CD14-positive monocyte (primary cell): ENCODE measurements at places on chromosomes 2 and 18.

DNA sequence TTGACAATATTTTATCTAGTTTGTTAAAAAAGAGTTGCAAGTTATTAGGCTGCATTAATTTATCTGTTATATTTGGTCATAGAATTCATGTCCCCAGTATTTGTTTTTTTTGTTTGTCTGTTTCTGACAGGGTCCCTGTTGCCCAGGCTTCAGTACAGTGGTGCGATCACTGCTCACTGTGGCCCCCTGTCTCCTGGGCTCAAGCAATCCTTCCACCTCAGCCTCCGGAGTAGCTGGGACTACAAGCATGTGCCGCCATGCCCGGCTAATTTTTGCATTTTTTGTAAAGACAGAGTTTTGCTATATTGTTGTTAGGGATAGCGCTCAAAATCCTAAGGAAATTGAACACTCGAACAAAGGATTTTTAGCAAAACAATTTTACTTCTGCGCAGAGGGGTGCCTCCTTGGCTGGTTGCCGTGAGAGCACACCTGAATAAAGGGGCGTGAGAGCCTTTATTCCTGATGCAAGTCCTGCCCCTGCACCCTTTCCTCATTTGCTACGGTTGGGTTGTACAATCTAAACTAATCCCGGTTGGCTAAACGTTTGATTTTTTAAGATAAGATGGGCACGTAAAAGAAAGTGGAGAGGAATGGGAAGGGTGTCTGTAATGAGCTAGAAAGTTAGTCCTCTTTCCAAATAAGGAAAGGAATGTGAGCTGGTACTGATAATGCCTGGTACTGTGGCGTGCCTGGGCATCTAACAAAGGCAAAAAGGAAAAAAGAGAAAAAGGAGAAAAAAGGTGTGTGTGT, 65.5 kb downstream of the COMMD1 start:
- DNase-seq, result no peak

- DNase-seq, result no peak
Observed at GRCh38 chr18:42038936-42039335, 83.9 kb downstream of the PIK3C3 start.

DNA sequence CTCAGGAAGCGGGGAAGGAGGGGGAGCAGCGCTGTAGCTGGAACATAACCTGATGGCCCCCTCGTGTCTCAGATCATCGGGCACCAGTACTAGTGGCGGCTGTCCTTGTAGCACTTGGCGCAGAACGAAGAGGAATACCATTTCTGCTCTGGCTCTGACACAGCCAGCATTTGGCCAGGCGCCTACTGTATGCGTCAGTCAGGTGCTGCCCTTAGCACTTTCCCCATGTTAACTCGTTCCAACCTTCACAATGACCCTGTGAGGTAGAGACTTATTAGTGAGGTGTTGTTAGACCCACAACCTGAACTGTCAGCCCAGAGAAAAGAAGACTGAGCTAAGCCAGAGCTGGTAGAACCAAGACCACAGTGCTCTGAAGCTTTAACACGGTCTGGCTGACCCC, 47.7 kb upstream of the EML6 start:
- no peak for DNase-seq

DNA sequence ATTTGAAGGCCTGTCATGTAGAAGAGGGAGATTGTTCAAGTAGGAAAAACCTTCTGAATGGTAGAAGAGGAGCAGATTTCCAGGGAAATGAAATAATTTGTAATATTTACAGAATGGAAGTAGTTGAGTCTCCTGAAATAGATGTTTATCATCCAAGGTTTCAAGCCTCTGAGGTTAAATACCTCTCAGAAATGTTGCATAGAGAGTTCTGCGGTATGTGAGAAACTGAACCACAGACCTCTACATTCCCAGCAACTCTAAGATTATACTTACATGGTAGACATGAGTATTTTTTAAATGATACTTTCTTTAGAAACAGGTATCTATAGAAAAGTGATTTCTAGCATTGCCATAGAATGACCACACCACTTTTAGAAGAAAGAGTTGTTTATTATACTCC, 379.8 kb upstream of the FANCL start:
- DNase-seq, result no peak

GRCh38 chr2:230828272-230828961, 36.3 kb upstream of the ITM2C start:
- DNase-seq, result no peak
